Activated CD4-positive, alpha-beta T cell treated with anti-CD3 and anti-CD28 coated beads, Interleukin-2, amount 10 ng/mL, durations not matched to agents 7 days and 5 days (primary cell): ENCODE measurements at places on chromosomes 7 and 10.
A peak's percentile ranks its signal among the peaks of the same experiment; 100 is the strongest.

DNA sequence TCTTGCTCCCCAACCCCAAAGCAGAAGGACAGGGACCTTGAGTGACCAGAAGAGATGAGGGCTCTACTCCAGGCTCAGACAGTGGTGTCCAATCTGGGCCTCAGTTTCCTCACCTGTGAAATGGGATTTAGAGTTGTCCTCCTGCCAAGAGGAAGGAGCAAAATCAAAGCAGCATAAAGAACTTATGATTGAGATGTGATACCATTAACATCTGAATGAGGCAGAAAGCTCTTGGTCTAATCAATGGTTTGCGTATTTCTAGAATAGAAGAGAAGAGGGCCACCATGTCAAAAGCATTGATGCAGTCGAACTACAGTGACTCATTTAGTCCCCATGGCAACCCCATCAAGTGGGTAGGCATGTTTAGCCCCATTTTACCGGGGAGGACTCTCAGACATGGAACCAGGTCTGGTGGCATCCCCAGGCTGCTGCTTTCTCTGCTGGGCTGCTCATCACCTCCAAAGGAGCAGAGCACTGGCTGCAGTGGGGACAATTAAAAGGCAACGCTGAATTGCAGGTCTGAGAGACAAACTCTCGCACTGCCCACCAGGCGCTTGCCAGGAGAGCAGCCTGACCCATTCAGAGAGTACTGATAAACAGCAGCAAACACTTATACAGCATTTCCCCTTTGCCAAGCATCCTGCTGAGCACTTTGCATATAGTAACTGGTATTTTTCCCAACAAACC lies 175.9 kb downstream of the NEURL1 start:
- DNase-seq, result no peak

- DNase-seq, result no peak
Observed at GRCh38 chr7:135925210-135925609, 51.9 kb downstream of the MTPN start.

GRCh38 chr10:131708225-131708880 lies 192.5 kb upstream of the PPP2R2D start:
- no peak for DNase-seq

DNA sequence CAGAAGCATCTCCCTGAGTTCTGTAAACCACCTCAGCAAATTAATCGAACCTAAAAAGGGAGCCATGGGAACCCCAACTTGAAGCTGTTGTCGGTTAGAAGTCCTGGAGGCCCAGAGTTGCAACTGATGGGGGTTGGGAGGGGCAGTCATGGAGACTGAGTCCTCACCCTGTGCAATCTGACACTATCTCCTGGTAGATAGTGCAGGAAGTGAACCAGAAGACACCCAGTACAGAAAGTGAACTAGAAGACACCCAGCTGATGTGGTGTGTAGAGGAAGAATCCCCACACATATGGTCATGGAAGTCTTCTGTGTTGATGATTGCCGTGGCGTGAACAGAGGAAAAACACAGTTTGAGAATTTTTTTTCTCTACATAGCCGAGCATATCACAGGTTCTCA lies 58.8 kb upstream of the SRRM3 start:
- peak; percentile 56 for DNase-seq

- DNase-seq, result peak; percentile 69
Observed at GRCh38 chr10:26468700-26469099, 30.6 kb downstream of the APBB1IP start.

GRCh38 chr10:100377830-100378229 lies 30.8 kb downstream of the SCD start:
- DNase-seq, result no peak

- DNase-seq, result no peak
Observed at GRCh38 chr7:157537056-157537455, 200.3 kb downstream of the DNAJB6 start.

DNA sequence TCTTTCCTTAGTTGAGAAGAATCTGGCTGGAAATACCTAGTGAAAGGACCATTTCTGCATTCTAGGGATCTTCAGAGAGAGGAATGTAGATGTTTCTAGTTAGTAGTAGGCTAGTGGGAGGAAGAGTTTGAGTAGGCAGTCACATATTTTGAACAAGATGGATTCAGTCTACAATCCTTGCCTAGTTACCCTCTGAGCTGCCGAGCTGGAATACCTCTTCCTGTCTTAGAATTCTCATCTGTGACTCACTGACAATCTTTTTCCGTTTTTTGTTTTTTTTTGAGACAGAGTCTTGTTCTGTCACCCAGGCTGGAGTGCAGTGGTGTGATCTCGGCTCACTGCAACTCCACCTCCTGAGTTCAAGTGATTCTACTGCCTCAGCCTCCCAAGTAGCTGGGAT lies 30.7 kb upstream of the PLPP4 start:
- DNase-seq, result no peak

GRCh38 chr10:2913474-2913873 lies 153.9 kb upstream of the PFKP start:
- DNase-seq, result no peak

DNA sequence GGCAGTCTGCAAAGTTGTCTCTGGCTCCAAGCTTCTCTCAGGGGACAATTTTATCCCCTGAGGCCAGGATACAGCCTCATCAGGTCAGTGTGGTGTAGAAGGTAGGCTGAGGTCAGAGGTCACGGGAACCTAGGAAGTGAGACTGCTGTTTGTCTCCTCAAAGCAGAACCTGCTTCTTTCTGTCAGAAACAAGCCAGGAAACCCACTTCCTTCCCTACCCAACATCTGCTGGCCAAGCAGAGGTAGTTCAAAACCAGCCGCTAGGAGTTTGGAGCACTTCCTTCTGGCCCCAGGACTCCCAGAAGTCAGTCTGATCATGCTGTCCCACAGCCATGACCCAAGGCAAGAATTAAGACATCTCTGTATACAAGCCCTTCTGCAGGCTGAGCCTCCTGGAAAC lies 12.2 kb downstream of the CLRN3 start:
- DNase-seq, result no peak

DNA sequence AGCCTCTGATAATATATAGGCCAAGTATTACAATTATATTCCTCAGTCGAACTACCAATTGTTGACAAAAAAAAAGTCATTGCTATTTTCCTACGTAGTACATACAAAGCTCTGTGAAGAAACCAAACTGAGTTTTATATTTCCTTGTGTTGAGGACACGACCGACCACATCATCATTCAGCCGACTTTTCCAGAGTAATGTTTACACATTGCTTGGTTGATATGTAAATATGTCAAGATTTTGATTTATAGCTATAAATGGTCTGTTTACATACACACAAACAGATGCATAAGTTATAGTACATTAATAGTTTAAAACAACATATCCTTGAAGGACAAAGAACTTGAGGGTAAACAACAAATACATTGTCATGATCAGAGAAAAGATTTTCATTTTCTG lies 121.5 kb downstream of the CRPPA start:
- no peak for DNase-seq

DNA sequence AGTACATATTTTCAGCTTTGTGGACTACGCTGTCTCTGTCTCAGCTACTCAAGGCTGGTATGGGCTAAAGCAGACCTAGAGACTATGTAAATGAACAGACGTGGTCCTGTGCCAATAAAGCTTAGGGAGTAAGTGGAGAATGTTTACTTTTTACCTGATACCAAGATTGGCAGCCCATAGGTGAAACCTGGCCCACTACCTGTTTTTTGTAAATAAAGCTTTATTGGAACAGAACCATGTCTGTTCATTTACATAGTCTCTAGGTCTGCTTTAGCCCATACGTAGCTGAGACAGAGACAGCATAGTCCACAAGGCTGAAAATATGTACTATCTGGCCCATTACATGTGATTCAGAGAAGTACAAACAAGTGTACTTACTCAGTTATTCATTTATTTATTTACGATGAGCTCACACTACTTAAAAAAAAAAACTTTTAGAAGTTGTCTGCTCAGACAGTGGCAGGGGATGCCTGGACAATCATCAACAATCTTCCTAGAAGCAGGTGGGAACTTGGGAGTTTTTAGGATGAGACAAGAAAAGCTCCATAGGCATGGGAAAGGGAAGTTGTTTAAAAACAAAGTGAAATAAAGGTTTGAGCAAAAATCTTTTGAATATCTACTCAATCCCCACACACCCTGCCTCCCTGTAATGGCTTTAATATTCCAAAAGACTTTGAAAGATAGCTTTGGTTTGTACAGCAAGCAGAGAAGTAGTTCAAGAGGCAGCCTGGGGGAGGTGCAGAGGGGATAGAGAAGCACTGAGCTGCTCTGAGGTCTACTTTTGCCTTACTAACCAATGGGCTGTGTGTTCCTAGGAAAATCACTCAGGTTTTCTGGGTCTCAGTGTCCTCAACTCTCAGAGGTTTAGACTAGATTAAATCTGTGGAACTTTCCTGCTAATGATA lies 114.4 kb upstream of the AFAP1L2 start:
- DNase-seq, result no peak

DNA sequence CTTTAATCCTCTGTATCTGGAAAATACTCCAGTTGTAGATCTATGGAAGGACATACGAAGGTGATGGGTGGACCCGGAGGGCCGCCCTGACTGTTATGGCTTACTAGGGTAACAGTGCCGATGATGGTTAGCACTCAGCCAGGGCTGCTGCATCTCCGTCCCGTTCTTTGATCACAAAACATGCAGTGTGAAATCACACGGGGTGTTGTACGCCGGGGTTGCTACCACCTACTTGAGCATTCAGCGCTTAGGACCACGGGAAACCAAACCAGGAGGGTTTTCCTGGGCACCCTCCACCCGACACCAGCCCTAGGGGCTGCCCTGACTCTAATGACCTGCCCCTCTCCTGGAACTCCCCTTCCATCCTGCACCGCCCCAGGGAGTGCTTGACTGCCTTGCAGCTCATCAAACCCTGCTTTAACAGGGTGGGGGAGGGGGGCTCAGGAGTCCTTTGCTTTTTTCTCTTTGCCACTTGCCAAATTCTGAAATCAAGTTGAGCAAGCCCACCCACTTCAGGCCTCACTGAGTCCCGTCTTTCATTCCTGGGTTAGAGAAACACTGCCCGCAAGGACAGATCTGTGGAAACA lies 20.4 kb downstream of the ZNF775 start:
- DNase-seq, result no peak

DNA sequence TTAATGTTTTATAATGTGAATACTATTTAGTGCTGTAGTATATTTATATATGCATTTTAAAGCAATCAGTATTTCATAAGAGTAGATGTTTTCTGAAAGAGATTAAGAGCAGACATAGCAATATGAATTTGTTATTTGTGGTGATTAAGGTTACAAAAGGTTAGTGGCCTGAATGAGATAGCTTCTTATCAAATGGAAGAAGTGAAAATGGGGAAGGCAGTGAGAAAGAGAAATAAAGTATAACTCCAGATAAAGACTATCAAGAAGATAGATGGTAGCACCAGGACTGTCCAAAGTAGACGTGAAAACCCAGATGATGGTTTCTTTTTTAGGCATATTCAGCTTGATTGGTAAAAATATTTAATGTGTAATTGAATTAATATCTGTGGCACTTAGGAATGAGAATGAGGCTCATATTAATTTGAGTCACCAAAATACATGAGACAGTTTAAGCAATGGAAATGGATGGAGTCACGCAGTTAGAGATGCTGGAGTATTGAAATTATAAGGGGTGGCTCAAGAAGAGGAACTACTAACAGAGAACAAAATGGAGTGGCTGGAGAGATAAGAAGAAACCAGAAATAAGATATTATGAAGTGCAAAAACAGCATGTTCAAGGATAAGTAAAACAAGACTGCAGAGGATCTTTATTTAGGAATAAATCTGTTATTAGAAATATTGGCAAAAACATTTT lies 288.0 kb upstream of the SEMA3C start:
- no peak for DNase-seq

DNA sequence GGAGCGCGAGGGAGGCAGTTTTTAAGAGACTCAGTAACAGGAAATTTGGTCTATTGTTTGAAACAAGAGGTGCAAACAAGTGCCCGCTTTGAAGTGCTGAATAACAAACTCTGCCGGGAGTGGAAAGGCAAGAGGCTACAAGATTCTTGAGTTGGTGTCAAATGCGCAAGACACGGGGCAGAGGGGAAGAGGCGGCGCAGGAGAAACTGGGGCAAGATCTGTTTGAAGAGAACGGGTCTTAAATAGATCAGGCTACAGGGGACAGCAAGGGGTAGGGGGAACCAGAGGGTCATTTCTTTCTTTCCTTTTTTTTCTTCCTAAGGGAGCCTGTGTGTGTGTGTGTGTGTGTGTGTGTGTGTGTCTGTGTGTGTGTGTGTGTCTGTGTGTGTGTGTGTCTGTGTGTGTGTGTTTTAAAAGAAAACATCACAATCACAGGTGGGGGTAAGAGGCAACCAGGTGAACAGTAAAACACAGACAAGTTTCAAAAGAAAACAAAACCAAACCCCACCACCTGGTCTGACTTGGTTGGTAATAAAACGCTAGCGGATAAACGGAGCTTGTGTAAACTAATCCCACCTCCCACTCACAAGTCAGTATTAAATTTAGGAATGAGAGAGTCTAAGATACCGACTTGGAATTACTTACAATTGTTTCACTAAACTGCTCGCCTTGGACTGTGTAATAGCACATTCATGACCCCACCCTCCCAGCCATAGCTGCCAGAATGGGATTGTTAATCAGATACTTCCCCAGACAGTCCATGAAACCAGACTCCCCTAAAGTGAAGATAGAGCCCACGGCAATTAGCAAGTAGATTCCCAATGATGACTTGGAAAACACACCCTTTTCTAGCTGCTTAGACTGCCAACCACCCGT lies 13.1 kb upstream of the CUX1 start:
- peak; percentile 50 for DNase-seq

GRCh38 chr7:105853931-105854419 lies 22.4 kb downstream of the ATXN7L1 start:
- no peak for DNase-seq

- no peak for DNase-seq
Observed at GRCh38 chr7:12923971-12924370, 236.5 kb downstream of the ARL4A start.

DNA sequence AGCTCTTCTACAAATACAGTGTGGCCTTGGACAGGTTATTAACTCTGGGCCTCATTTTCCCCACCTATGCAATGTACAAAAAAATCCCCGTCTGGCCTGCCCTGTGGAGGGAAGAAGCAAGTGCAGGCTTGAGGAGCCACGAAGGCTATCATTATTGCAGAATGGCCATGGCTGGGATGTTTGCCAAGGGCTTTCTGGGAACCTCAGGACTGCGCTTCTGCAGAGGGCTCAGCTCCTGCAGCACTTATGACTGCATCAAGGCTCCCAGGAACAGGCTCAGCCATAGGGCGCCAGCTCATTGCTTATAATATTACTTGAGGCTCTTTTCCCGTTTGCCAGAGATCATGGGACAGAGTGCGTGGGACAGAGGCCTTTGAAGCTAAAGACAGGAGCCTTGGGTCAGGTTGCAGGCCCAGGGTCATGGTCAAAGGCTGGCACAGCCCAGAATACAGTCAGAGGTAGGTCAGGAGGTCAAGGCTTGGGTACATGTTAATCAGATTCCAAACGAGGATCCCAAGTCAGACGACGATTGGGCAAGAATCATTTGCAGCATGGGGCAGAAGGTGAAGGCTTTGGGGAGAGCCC lies 20.6 kb upstream of the C10orf105 start:
- no peak for DNase-seq

- DNase-seq, result no peak
Observed at GRCh38 chr7:78301407-78301806, 502.8 kb downstream of the PHTF2 start.

DNA sequence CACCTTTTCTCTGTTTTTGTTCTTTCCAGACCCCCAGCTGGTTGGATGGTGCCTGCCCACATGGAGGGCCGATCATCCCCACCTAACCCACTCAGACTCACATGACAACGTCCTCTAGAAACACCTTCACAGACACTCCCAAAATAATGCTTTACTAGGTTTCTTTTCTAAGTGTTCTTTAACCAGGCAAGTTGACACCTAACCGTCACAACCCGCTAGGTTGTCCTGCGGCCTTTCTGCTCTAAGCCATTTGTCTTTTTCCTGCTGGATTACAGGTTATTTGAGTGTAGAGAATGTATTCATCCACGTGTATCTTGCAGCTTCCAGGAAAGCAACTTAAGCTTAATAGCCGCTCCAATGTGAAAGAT lies 54.8 kb downstream of the CHN2 start:
- DNase-seq, result no peak
